ENCODE measurements at places on chromosomes 5 and 9.

- no peak for DNase-seq
These were observed 14.5 kb downstream of the ADAMTS13 start for GRCh38 chr9:133436681-133437080.

DNA sequence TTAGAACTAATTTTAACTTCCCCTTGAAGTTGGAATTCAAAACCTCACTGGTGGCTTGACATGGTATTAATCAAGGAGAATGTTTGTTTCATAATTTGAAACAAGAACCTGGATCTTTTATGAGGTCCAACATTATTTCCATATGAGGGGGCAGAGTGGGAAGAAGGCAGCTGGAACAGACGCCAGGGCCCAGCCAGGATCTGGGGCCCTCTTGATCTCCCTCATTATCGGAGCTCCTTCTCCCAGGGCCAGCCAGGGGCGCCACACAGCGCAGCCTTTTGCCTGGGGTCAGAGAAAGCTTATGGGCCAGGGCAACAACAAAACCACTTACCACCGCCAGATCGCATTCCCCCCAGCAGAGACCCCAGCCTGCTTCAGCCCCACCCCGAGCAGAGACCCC, 27.1 kb upstream of the NKD2 start:
- DNase-seq: no peak

- DNase-seq: no peak
These were observed 550.7 kb upstream of the CCNG1 start for GRCh38 chr5:162886717-162887116.

DNA sequence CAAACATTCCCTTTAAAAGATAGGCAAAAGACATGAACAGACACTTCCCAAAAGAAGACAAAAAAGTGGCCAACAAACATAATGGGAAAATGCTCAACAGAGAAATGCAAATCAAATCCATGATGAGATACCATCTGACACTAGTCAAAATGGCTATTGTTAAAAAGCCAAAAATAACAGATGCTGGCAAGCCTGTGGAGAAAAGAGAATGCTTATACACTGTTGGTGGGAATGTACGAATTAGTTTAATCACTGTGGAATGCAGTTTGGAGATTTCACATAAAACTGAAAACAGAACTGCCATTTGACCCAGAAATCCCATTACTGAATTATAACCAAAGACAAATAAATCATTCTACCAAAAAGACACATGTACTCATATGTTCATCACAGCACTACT, 58.3 kb upstream of the WDR41 start:
- DNase-seq: no peak

DNA sequence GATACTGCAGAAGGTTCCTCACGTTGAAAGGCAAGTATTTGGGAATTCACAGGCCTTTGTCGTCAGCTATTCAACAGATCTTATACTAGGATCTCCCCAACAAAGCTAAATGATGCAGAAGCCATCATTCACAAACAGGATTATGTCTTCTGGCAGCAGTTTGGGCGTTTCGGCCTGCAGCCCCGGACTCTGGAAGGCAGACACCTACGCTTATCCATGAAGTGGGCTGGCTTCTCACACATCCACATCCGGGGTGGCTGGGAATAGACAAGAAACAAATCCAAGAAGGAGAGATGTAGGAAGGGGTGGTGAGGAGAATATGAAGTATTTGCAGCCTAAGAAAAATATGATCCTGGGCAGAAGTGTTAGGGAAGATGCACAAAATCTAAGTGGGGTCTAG, 471.9 kb downstream of the AGTPBP1 start:
- no peak for DNase-seq

DNA sequence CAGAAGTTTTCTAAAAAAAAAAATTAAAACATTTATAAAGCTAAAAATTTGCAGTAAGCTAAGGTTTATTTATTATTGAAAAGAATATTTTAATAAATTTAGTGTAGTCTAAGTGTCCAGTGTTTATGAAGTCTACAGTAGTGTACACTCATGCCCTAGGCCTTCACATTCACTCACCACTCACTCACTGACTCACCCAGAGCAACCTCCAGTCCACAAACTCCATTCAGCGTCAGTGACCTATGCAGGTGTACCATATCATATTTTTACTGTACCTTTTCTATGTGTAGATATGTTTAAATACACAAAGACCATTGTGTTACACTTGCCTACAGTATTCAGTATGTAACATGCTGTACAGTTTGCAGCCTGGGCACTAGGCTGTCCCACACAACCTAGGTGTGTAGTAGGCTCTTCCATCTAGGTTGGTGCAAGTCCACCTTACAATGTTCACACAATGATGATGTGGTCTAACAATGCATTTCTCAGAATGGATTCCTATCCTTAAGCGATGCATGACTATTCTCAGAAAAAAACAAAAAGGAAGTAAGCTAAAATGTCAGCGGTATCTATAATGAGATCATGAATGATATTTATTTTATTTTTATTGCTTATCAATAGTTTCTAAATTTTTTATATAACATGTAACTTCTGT, 336.7 kb downstream of the AGTPBP1 start:
- DNase-seq: no peak

All from activated T-cell treated with anti-CD3 and anti-CD28 coated beads, Interleukin-2, amount 50 U/mL, for 72 hours (primary cell).